ENCODE measurements at places on chromosomes 7 and 10. TPM values are rescaled to one million over a fixed set of nuclear protein-coding genes. Genes with fewer than 3 reads are reported as not detected.

GRCh38 chr7:91600112-91600511 is 280.4 kb downstream of the MTERF1 start:
- DNase-seq, result no peak

DNA sequence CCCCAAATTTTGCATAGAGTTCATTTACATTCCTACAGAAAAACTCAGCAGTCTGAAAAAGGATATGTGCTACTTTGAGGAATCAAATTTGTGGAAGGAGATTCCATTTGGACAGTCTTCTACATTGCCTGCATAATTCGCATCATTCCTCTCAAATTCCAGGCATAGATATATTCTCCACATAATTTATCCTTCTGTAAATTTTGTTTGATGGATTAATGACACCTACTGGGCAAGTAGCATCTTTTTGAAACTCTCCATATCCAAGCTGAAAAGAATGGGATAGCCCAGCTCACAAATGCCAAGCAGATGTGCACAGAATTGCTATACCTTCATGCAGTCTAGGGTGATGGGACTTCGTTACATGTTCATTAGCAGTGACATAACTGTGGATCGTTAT is 515.3 kb downstream of the AUTS2 start:
- DNase-seq, result no peak

GRCh38 chr10:24513155-24513554 is 210.5 kb downstream of the ARHGAP21 start:
- DNase-seq, result no peak

DNA sequence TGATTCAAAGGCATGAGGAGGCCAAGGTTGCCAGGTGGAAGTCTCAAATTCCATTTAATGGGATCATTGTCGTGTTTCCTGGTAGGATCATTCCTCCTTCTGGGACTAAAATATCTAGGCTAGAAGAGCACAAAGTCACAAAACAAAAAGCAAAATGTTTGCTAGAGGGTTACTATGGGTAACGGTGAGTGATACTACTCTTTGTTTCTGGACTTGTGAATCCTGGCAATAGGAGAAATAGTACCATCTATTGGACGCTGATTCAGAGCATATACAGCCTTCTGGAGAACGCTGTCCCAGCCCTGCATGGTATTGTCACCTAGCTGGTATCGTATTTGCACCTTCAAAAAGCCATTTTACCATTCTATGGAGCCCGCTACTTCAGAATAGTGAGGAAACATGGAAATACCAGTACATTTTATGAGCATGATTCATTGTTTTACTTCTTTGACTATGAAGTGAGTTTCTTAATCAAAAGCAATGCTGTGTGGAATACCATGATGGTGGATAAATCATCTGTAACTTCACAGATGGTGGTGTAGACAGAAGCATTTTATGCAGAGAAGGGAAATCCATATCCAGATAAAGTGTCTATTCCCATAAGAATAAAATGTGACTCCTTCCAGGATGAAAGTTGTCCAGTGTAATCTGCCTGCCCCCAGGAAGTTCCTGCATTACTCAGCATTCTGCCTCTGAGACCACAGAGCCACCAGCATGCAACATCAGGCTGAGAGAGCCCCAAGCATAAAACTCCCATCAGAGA is 361.0 kb downstream of the ETV1 start:
- DNase-seq, result no peak

DNA sequence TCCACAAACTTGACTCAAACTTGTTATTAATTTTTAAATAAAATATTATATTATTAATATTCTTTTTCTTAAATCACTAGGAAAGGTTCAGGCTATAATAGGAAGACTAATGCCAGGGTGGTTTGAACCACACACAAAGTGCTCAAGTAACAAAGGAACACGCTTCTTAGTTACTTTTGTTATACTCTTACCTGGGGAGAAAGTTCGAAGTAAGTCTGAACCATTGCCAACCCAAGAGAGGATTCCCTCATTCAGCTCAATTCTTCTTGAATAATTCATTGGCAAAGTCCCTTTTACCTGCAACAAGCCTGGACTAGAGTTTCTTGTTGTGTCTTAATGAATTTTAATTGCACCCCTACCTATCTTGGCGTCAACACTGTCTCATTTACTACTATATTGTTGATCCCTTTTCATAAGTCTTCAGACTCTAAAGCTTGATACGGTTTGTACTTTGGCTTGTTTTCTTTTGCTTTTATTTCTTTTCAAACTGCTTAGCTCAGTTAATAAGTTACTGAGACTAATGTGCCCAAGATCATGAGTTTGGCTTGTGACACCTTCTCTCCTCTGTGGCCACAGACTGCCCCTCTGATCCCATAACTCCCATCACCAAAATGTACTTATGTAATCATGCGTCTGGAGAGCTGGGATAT is 10.2 kb upstream of the C10orf67 start:
- DNase-seq, result no peak

GRCh38 chr10:98433881-98434732 is 12.6 kb downstream of the HPS1 start:
- no peak for DNase-seq

DNA sequence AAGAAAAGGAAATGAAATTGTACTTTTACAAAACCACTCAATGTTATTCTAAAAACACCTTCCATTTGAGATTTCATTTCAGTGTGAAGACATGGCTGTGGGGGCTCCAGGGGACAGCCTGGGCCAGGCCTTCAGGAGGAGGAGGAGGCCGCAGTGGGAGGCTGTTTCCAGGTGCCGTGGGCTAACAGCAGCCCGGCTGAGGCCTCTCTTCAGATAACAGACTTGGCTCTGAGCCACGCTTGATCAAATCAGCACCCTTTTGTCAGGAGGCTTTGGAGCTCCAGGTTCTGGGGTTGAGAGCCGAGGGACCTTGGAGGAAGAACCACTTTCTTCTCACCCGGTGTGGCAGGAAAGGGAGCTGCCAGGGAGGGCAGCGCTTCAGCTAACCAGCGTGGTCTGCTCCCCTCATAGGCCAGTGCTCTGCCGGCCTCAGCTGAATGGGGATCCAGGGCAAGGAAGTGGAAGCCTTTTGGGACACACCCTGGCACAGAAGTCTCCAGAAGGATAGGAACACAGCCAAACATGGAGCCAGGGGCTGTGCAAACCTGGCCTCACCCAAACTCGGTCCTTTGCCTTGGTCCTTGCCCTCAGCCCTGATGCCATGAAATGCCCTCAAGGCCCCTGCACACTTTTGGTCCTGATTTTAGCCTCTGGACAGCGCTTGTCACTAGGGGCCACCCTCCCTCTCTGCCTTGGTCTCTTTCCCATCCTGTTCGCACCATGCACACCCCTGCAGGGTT is 23.5 kb upstream of the CHST15 start:
- DNase-seq, result no peak

GRCh38 chr7:44189993-44190872 is 994 bp upstream of the GCK start:
- DNase-seq, result no peak

DNA sequence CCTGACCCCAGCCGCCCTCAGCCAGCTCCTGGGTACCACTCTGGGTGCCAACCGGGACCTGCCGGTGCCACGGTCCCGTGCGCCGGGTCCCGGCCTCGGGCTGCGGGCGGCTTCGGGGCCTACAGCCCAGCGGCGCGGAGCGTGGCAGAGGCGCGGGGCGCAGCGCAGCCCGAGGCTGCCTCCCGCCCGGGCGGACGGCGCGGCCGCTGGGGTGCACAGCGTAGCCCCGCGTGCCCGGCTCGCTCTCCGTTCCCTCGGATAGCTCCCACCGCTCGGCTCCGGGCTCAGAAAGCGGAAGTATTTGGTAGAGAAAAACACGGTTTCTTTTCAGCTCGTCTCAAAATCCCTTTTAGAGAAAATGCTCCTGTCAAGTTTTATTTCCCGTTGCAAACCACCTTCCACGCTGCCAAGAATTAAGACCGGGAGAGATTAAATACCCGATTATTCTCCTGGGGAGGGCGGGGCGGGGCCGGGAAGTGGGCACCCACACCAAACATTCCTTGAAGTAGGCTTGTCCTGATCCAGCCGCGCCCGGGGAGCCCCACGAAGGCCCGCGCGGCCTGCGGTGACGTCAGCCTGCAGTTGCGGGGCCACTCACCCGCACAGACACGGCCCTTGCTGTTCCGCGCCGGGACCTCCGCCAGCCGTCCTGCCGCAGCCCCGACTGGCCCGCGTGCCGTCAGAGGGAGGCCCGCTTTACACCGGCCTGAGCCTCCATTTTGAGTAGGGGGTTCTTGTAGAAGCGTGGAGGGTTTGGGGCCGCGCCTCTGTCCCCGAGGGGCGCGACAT is 7.2 kb downstream of the HOXA13 start:
- no peak for DNase-seq

DNA sequence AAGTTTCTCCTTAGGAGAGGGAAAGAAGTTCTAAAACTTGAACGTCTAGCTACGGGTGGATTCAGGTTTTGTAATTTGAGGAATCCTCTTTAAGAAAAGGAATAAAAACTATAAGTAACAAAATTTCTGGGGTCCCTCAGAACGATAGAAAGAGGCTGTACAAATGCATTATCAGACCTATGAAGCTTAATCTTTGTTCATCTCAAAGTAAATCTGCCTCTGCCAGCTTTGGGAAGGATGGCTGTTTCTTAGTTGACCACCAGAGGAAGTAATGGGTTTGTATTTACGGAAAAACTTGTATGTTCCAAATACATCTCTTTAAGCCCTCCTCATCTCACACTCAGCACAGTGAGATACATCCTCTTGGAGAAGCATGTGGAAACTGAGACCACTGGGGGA is 864 bp downstream of the PSTK start:
- no peak for DNase-seq

The IL6 gene
- 0.73 TPM for total RNA-seq

The COL28A1 gene
- 1.4 TPM for total RNA-seq

The SEMA4G gene
- total RNA-seq, result 0.79 TPM

The SLC18A3 gene
- not detected for total RNA-seq

The PAX2 gene
- total RNA-seq, result not detected

Data from heart left ventricle (tissue), 16 donors.